ENCODE measurements at places on chromosomes 4 and X. TPM values are rescaled to one million over a fixed set of nuclear protein-coding genes. Genes with fewer than 3 reads are reported as not detected.

Gene GYPB
- total RNA-seq = 16.7 TPM

DNA sequence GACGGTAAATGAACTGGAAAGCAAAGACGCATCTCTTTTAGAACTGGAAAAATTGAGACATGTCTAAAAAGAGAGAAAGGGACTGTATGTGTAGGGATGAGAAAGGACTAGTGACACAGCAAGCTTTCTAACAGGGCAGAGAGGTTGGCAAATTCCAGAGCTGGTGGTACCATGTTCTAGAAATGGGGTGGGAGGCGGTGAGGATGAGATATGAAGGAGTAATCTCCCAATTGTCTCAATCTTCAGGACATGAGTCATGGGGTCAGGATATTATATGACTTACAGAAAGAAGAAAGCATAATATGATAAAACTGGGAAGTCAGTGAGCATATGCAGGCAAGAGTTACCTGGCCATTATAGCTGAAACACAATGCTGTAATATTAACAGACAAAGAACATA, 14.2 kb downstream of the TAB3 start:
- peaks cover 2% of the 10 kb centered on the region for H3K36me3 ChIP-seq
- H3K27ac ChIP-seq = no peak overlapping the region
- no peak for DNase-seq
- H3K4me1 ChIP-seq = peaks cover 3% of the 10 kb centered on the region
- H3K27me3 ChIP-seq = peaks cover 10% of the 10 kb centered on the region

- no peak overlapping the region for H3K4me3 ChIP-seq
- H3K27me3 ChIP-seq = no peaks in the 10 kb centered on the region
- no peak overlapping the region for H3K27ac ChIP-seq
- no peaks in the 10 kb centered on the region for H3K36me3 ChIP-seq
- DNase-seq = no peak
These were observed 148.1 kb downstream of the TSPAN5 start for GRCh38 chr4:98510340-98510739.

Gene CLCN4
- total RNA-seq = 11.3 TPM

Gene FDCSP
- 6.0 TPM for total RNA-seq

Gene CCKAR
- not detected for total RNA-seq

- H3K4me3 ChIP-seq = no peak overlapping the region
- peaks cover 19% of the 10 kb centered on the region for H3K4me1 ChIP-seq
- H3K36me3 ChIP-seq = no peaks in the 10 kb centered on the region
- peak overlapping the region; percentile 48 for H3K27ac ChIP-seq
- peak; percentile 79 for DNase-seq
These were observed 10.5 kb downstream of the ACSL1 start for GRCh38 chr4:184815046-184815877.

GRCh38 chr4:84362896-84363655, 136.0 kb downstream of the NKX6-1 start:
- H3K4me1 ChIP-seq = no peaks in the 10 kb centered on the region
- DNase-seq = no peak
- H3K27ac ChIP-seq = no peak overlapping the region
- H3K4me3 ChIP-seq = no peak overlapping the region
- H3K27me3 ChIP-seq = no peaks in the 10 kb centered on the region

GRCh38 chrX:40097504-40098263, at the start of gene BCOR:
BCOR (minus strand) TSS chrX:40097958; CDS start chrX:40077929, 20,029 bp downstream.
- H3K4me1 ChIP-seq = no peaks in the 10 kb centered on the region
- H3K36me3 ChIP-seq = no peaks in the 10 kb centered on the region
- peak; percentile 78 for DNase-seq
- peak within 1 kb of the TSS; percentile 51 for H3K4me3 ChIP-seq
- H3K27me3 ChIP-seq = no peaks in the 10 kb centered on the region

- H3K4me3 ChIP-seq = no peak overlapping the region
- H3K27ac ChIP-seq = no peak overlapping the region
- DNase-seq = no peak
- no peaks in the 10 kb centered on the region for H3K36me3 ChIP-seq
- no peaks in the 10 kb centered on the region for H3K4me1 ChIP-seq
These were observed 984.6 kb upstream of the TENM3 start for GRCh38 chr4:181258569-181258968.

Gene AMER1
- total RNA-seq = 4.0 TPM

Gene EVC2
- total RNA-seq = 3.9 TPM

DNA sequence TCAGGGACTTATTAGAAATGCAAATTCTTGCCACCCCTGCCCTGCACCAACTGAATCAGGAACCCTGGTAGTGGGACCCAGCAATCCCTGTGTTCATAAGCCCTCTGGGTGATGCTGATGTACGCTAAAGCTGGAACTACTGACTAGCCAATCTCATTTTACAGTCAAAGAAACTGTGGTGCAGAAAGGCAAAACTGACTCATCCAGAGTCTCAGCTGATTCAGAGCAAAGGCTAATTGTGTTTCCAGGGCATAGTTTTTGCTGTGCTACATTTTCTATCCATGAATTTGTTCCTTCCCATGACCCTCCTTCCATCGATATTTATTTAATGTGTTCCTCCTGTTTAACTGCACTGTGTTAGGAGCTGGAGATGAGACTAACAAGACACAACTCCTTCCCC, 207.5 kb downstream of the REPS2 start:
- peaks cover 3% of the 10 kb centered on the region for H3K36me3 ChIP-seq
- no peak overlapping the region for H3K27ac ChIP-seq
- no peak for DNase-seq
- H3K4me1 ChIP-seq = no peaks in the 10 kb centered on the region
- H3K27me3 ChIP-seq = peaks cover 3% of the 10 kb centered on the region
- H3K4me3 ChIP-seq = no peak overlapping the region

DNA sequence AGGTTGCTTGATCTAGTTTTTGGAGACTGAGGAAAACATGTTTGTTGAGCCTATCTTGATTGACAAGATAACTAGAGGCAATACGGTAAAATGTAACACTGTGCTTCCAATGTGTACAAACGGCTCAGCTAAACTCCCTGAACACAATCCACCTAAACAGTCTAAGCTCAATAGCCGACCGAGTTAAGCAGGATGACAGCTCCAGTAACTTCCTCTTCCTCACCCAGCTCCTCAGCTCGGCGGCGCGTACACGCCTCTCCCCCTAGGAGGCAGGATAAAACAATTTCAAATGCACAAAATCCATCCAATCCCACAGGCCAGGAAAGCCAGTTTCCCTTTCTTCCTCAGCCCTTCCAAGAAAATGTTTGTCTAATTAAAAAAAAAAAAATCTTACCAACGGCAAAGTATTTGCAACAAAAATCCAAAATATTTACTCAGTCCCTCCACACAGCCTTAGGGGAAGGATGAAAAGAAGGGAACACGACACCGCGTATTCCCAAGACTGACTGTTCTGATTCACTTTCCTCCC, 1.0 kb downstream of the CNOT6L start:
- peaks cover 4% of the 10 kb centered on the region for H3K36me3 ChIP-seq
- no peaks in the 10 kb centered on the region for H3K27me3 ChIP-seq
- H3K27ac ChIP-seq = peak overlapping the region; percentile 95
- H3K4me1 ChIP-seq = peaks cover 1% of the 10 kb centered on the region
- DNase-seq = peak; percentile 91

- H3K27ac ChIP-seq = no peak overlapping the region
- H3K4me3 ChIP-seq = no peak overlapping the region
- H3K27me3 ChIP-seq = no peaks in the 10 kb centered on the region
- no peak for DNase-seq
- H3K4me1 ChIP-seq = no peaks in the 10 kb centered on the region
- no peaks in the 10 kb centered on the region for H3K36me3 ChIP-seq
These were observed 204.7 kb downstream of the TLL1 start for GRCh38 chr4:166077782-166078181.

Gene STIM2
- total RNA-seq = 35.5 TPM

Gene PABPC1L2B
- not detected for total RNA-seq

Gene PRDM5
- 57.6 TPM for total RNA-seq

DNA sequence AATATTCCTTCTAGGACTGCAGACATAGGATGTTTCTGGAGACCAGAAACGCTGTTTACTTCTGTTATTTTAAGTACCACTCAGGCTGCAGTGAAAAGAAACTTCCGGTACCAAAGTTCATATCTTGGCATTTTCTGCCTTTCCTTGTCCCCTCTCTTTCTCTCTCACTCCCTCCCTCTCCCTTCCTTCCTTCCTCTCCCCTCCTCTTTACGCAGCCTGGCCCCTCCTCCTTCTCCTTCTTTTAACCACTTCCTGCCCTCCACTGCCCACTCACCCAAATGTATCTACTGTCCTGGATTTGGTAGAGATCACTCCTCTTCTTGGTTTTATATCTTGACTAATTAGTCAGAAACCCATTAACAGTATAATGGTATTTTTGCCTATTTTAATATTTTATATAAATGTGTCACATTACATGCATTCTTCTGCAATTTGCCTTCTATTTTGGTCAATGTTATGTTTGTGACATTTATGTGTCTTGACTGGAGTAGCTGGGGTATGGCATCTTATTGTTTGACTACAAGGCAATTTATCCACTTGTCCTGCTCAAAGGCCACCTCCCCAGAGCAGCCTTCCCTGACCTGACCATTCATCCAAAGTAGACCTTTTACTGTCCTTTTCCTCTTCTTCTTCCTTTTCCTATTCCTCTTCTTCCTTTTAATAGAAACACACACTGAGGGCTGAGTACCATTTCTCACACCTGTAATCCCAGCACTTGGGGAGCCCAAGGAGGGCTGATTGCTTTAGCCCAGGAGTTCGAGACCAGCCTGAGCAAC, 56.9 kb downstream of the BCOR start:
- DNase-seq = no peak
- no peaks in the 10 kb centered on the region for H3K27me3 ChIP-seq

GRCh38 chr4:98932539-98932938, 3.6 kb upstream of the EIF4E start:
- peaks cover 5% of the 10 kb centered on the region for H3K36me3 ChIP-seq
- H3K4me3 ChIP-seq = no peak overlapping the region
- H3K27ac ChIP-seq = no peak overlapping the region
- H3K27me3 ChIP-seq = no peaks in the 10 kb centered on the region
- H3K4me1 ChIP-seq = peaks cover 4% of the 10 kb centered on the region

Gene TCEAL2
- total RNA-seq = 4.3 TPM

- no peaks in the 10 kb centered on the region for H3K36me3 ChIP-seq
- DNase-seq = no peak
- no peaks in the 10 kb centered on the region for H3K4me1 ChIP-seq
- H3K27ac ChIP-seq = no peak overlapping the region
- H3K4me3 ChIP-seq = no peak overlapping the region
These were observed 1385.9 kb downstream of the FAM133A start for GRCh38 chrX:95059909-95060308.

GRCh38 chr4:185730387-185730786, 81.6 kb downstream of the SORBS2 start:
- H3K4me1 ChIP-seq = no peaks in the 10 kb centered on the region
- H3K27me3 ChIP-seq = peaks cover 2% of the 10 kb centered on the region
- H3K36me3 ChIP-seq = peaks cover 6% of the 10 kb centered on the region
- no peak overlapping the region for H3K27ac ChIP-seq
- no peak overlapping the region for H3K4me3 ChIP-seq
- DNase-seq = peak; percentile 62

- DNase-seq = no peak
- H3K27ac ChIP-seq = no peak overlapping the region
These were observed 247.9 kb upstream of the PCDH10 start for GRCh38 chr4:132901224-132901623.

Gene ATP8A1
- 60.3 TPM for total RNA-seq

DNA sequence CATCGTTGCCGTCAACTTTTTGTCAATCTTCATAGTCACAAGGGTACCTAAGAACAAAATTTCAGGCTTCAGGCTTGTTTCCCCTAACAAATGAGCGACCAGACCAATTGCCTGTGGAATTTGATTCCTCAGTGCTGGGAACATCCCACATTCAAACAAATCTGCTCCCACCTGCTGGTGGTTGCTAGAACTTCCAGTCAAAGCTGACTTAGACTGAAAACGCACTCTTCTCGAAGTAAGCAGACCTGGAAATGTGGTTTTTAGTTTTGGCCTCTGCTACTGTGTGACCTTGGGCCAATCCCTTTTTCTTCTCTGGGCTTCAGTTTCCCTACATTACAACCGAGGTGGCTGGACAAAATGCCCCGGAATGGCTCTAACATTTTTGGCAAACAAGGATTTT, 1.8 kb upstream of the GABRQ start:
- H3K4me1 ChIP-seq = no peaks in the 10 kb centered on the region
- H3K4me3 ChIP-seq = no peak overlapping the region
- no peaks in the 10 kb centered on the region for H3K36me3 ChIP-seq
- DNase-seq = peak; percentile 74

GRCh38 chr4:107654694-107655093, 65.3 kb downstream of the PAPSS1 start:
- peaks cover 8% of the 10 kb centered on the region for H3K4me1 ChIP-seq
- DNase-seq = no peak
- peaks cover 14% of the 10 kb centered on the region for H3K36me3 ChIP-seq
- H3K27me3 ChIP-seq = no peaks in the 10 kb centered on the region
- H3K27ac ChIP-seq = no peak overlapping the region

DNA sequence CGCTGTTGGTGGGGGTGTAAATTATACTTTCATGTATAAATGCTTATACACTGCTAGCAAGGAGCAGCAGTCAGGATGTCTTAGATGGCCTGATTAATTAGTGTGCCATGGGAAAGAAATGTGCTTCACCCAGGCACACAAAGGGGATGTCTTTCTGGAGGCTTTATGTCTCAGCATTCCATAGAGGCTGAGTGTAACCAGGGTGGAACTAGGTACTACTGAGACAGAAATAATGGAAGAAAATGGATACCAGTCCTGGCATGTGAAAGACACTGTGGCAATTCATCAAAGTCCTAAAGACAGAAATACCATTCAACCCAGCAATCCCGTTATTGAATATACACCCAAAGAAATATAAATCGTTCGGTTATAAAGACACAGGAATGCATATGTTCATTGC, 52.5 kb downstream of the PF4 start:
- H3K4me1 ChIP-seq = no peaks in the 10 kb centered on the region
- no peaks in the 10 kb centered on the region for H3K36me3 ChIP-seq
- H3K27ac ChIP-seq = no peak overlapping the region

DNA sequence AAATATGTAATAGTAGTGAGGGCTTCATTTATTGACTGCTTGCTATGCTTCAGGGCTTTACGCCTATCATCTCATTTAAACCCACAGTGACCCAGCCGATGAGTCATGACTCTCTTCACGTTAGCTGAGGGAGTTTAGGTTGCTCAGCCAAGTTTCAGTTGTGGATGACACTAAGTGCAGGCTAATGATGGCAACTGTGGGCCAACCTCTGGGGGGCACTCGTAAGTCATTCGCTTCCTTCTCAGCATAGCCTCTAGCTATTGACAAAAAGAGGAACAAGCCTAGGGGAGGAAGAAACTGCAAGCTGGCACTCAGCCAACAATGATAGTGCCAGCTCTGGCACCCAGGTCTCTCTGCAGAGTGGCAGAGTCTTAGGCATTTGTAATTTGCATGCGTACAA, 325.0 kb downstream of the ARHGAP10 start:
- H3K27me3 ChIP-seq = no peaks in the 10 kb centered on the region
- no peak overlapping the region for H3K4me3 ChIP-seq
- DNase-seq = no peak
- H3K36me3 ChIP-seq = no peaks in the 10 kb centered on the region

GRCh38 chrX:46865281-46865680, 28.4 kb downstream of the RP2 start:
- no peaks in the 10 kb centered on the region for H3K4me1 ChIP-seq
- no peak for DNase-seq
- H3K27ac ChIP-seq = no peak overlapping the region
- H3K36me3 ChIP-seq = no peaks in the 10 kb centered on the region
